ENCODE measurements at places on chromosomes 2 and 18. TPM values are rescaled to one million over a fixed set of nuclear protein-coding genes. Genes with fewer than 3 reads are reported as not detected.

SLC9A2 gene
- 0.14 TPM for total RNA-seq

DNA sequence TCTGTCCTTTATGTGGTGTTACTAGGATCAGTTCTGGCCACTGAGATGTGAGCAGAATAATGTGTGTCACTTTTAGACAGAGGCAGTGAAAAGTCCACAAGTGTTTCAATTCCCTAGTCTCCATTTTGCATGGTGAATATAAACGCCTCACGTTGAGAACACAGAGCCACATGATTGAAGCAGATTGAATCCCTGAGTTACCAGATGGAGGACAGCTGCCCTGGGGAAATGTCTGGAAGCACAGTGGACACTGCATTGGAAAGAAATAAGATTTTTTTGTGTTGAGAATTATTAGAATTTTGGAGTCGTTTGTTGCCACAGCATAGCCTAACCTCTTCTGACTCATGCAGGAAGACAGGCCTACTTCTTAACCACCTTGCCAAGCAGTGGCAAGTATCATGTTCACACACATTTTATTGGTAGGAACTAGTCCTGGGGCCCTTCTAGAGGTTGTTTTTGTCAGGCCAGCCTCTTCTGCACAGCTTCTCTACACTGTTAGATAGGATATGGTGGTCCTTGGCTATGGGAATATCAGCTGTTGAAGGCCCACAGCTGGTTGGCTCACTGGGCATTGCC lies 188.6 kb downstream of the TMEM182 start:
- no peak for DNase-seq

- no peak for DNase-seq
Measured at GRCh38 chr2:27471961-27472360, 17.6 kb downstream of the IFT172 start.

DNA sequence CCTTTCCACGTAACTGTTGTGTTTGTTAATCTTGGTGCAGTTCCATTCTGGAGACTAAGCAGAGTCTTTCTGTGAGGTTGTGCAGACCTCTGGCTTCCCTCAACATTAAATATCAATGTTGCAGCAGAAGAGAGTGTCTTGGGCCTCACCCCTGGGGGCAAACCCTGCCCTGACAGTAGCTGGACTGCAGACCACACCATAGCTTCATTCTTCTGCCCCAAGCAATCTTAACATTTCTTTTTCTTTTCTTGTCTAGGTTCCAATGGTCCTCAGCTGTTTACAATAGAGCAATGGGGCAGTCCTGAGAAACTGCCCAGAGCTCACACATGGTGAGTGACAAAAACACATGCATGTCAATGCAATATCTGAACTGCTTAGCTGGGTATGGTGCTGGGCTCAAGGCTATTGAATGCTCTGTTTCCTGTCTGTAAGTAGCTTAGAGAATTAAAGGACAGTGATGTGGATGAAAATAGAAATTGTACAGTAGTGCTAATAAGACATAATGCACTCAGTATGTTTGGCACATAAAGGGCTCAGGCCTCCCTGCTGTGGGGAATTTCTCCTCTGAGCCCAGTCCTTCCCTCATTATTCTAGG lies 237.6 kb downstream of the ALPK2 start:
- no peak for DNase-seq

GRCh38 chr18:59148192-59148591 lies 8.5 kb downstream of the SEC11C start:
- DNase-seq, result no peak

Data from Right ventricle myocardium inferior (tissue), 1 donor.